CD4-positive, alpha-beta T cell treated with Interleukin-6 for 4 hours (primary cell): ENCODE measurements at places on chromosomes 6 and 20.

DNA sequence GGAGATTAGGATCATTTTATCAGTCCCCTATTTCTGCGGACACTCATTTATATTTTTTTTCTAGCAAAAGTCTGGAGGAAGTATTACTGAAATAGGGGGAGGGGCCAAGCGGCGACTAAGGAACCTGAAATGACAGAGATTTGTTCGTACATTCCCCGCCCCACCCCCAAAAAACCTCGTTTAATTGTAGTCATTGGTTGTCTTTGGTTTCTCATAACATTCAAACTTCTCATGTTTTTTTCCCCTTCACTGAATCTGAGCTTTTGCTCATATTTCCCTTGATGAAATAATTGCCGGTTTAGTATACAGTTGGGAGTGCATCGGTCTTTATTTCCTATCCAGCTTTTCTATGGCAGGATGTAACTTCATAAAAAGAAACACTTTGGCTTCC, 768 bp upstream of the FYN start:
- DNase-seq: peak; percentile 84

- no peak for DNase-seq
These were observed 42.2 kb downstream of the VSTM2L start for GRCh38 chr20:37945091-37945547.

GRCh38 chr20:63955827-63956663, at the start of gene UCKL1:
Gene UCKL1 (minus strand): TSS chr20:63956416. CDS start chr20:63956372, 44 bp downstream.
- peak; percentile 93 for DNase-seq

DNA sequence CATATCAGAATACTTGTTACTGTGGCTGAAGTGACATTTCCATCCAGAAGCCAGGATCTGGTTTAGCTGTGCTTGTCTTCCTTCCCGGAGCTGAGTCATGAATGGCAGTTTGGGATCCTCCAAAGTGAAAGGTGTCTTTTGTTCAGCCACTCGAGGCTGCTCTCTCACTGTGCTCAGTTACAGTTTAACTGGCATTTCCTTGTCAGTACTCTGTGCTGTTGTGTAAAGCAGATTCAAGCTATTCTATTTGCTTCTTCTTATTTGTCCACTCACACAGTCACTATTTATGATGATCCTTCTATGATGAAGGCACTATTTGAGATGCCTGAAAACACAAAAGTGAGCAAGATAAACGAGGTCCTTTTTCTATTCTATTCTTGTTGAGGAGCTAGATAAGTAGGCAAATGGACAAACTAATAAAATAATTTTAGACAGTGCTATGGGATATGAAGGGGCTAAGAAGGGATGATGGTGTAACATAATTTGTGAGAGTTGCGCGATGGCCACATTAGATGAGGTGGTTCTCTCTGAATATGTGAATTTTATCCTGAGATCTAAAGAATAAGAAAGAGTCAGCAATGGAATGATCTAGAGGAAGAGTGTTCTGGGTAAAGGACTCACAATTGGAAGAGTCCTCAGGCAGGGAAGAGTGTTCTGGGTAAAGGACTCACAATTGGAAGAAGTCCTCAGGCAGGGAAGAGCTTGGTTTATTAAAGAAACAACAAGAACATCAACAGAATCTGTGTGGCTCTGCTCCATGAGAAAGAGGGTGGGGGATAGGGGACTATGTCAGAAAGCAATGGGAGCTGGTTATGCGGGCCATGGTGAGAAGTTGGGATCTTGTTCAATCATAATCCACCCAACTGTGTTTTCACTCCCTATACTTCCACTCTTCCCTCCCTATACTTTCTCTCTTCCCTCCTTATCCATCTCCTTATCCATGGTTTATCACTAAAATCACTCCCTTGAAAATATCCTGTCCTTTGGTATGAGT, 40.1 kb downstream of the CYP24A1 start:
- DNase-seq: no peak

DNA sequence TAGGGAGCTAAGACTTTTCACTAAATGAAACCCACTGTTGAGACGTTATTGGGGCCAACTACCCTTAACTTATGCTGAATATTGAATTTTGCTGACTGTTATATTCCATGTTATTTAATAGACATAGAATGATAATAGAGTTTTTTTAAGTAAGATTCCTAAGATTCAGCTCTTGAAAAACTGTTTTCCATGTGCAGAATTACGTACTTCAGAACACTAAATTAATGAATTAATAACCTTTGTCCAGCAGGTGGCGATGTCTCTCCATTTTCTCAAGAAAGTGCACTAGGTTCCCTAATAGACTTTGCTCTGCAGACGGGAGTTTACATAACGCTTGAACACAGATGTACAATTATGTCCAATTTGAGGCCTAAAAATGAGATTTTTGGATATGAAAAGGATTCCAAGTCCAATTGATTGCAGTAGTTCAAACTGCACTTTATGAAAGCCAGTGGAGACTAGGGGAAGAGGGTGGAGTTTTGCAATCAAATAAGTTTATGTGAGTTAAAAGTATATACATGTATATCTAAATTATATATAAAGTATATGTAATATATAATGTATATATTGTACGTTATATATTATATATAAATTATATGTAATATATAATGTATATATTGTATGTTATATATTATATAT, 282.1 kb downstream of the UST start:
- peak; percentile 84 for DNase-seq

- DNase-seq: no peak
These were observed 28.1 kb downstream of the PAK5 start for GRCh38 chr20:9810738-9811137.

GRCh38 chr6:3213334-3213695, 14.1 kb downstream of the TUBB2B start:
- DNase-seq: no peak
